Fibroblast of skin of left quadriceps (primary cell): ENCODE measurements at places on chromosomes 4 and X.

DNA sequence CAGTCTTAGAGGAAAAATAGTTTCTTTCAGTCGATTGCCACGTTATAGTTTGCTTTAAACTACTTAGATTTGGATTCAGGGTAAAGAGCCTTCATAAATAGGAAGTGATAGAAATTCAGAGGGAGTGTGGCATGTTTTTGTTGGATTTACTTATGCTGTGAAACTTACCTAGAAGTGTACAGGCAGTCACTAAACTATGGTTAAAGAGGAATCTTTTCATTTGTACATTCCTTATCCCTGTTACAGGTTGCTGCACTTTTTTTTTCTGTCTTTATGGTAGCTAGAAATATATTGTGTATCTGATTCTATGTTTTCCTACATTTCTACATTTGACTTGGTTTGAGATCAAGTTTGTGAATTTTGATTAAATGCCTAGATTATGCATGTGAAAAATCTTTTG lies 19.1 kb downstream of the WWC2 start:
- DNase-seq, result no peak

- DNase-seq, result no peak
These were observed 96.1 kb upstream of the VCX start for GRCh38 chrX:7746856-7747255.

GRCh38 chrX:42079968-42080367 lies 156.6 kb upstream of the CASK start:
- DNase-seq, result peak; percentile 3

GRCh38 chrX:19789782-19790181 lies 97.6 kb downstream of the SH3KBP1 start:
- DNase-seq, result no peak

DNA sequence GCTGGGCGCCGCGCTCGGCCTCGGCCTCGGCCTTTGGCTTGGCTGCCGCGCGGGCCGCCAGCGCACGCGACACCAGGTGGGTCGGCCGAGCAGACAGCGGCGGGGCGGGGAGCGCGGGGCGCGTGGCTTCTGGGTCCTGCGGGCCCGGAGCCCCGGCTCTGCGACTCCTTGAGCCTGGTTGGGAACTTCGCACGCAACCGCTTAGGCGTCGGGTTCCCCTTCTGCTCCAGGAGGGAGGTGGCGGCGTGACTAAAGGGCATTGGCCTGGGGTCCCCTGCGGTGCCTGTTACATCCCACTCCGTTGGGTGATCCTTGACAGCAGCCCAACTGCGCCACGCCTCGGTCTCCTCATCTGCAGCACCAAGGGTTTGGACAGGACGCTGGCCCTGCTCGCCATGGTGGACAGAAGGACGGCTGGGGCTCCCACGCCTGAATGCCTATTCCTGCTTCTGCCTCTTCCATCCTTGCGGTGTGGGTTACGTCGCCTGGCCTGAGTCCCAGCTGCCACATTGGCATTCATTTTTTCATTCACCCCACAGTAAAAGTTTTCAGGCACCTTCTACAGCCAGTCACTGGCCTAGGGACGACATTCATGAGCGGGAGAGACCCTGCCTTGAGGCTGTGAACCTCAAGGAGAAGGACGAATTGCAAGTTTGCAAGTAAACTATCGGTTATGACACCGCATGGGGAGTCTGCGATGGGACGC lies 631 bp downstream of the EVC start:
- no peak for DNase-seq

- DNase-seq, result no peak
These were observed 40.3 kb downstream of the UCHL1 start for GRCh38 chr4:41296995-41297394.

DNA sequence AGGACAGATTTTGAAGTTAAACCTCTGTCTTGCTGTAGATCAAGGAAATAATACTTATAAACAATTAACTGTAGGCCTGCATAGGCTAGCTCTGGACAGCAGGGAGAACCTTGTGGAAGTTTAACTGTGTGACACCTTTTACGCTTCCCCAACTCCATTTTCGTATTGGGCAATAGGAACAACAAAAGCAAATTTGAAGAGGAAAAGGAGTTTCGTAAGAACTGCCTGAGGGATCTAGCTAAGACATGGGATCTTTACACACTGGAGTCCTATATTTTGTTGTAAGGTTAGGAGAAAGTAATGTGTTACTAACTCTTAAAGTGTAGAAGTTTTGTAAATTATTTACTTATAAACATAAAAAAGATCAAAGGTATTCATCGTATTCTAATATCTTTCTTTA lies 324.9 kb upstream of the CASK start:
- DNase-seq, result no peak

DNA sequence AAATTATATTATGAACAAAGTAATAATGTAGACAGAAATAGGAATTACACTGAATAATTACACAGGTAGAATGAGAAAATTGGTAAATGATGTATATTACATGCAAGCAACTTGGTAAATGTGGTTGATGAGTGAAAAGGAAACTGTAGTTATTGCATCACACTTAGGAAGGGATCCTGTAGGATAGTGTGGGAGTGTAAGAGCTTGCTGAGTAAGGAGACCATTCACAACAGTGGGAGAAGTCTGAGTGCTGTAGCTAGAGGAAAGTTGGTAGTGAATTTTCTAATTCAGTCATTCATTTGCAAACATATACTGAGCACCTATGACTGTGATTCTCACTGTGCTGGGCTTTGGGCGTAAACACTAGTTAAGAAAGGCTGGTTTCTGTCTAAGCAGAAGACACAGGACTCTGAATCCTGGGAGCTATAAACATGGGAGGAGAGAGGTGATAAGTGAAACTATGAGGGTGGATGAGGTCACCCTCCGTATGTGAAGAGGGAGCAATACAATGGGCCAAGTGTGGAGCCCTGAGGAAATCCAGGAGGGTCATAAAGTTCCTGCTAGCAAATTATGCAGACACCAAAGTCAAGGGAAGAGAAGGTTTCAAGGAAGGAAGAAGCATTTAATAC lies 14.2 kb upstream of the CPE start:
- DNase-seq, result no peak

GRCh38 chr4:1695913-1696312 lies 11.8 kb upstream of the FAM53A start:
- no peak for DNase-seq

- no peak for DNase-seq
These were observed 23.9 kb downstream of the HMX1 start for GRCh38 chr4:8847764-8848163.

- DNase-seq, result no peak
These were observed 33.1 kb downstream of the KDM6A start for GRCh38 chrX:44906041-44906440.

- no peak for DNase-seq
These were observed 1.6 kb downstream of the SCD5 start for GRCh38 chr4:82797040-82797404.

DNA sequence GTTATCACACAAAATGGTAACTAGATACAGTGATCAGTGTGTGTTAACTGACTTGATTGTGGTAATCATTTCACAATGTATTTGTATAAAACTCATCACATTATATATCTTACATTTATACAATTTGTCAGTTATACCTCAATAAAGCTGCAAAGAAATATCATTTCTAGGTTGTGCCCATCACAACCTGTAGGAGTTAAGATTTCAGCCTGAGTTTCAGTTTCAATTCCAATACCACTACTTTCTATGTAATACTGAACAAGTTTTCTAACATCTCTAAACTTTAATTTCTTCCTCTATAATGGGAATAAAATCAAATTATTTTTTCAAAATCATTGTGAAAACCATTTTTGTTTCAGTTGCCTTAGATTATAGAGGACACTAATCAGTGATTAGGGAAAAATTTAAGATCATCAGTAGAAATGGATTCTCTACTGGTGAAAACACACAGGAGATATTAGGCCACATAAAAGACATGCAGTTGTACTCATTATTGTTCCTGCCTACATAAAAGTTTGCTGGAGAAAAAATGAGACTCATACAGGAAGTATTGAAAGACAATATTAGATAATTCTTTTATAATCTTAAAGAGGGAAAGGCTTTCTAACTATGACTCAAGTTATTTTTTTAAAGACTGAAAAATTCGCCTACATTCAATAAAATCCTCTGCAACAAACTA lies 18.4 kb upstream of the TBC1D1 start:
- DNase-seq, result no peak

- no peak for DNase-seq
These were observed 220.6 kb upstream of the RPL34 start for GRCh38 chr4:108399610-108400265.

GRCh38 chr4:3823496-3824341 lies 57.5 kb downstream of the ADRA2C start:
- DNase-seq, result no peak

GRCh38 chrX:138939038-138939437 lies 227.5 kb upstream of the FGF13 start:
- no peak for DNase-seq

DNA sequence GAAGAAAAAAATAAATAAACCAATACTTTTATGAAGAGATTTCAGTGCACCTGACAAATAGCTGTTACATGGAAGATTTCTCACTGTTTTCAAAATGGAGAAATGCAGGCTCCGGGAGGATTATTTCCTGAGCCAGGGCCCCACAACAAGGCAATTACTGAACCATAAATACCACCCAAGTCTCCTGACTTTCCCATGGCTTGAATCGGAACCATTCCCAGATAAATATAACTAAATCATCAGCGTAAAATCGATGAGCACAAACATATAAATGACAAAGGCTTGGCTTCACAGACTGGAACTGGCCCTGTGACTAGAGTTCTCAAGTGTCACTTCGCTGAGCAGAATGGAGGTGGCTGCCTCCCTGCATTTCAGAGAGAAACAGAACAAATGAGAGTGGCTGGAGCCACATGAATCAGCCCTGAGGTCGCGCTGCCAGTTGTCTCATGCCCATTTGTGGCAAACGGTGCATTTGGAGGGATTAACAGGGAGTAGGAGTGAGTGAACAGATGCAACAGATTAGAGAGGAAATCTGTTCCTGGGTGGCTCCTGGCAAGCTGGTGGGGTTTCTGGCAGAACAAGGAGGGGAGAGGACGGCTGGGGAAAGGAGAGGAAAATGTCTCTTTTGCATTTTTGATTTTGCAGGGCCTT lies 57.3 kb upstream of the STIM2 start:
- DNase-seq, result no peak

- DNase-seq, result no peak
These were observed 218.6 kb upstream of the ANXA3 start for GRCh38 chr4:78332976-78333375.

- peak; percentile 45 for DNase-seq
These were observed at the start of gene DCTD for GRCh38 chr4:182917182-182918043. Gene DCTD, minus strand, starts transcription at chr4:182917386. Its CDS starts 1,818 bp downstream, at chr4:182915568.

DNA sequence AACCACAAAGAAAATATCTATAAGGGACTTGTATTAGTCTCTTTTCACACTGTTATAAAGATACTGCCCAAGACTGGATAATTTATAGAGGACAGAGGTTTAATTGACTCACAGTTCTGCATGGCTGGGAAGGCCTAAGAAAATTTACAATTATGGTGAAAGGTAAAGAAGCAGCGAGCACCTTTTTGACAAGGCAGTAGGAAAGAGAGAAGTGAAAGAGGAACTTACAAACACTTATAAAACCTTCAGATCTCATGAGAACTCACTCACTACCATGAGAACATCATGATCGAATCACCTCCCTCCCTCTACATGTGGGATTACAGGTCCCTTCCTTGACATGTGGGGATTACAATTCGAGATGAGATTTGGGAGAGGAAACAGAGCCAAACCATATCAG lies 856.0 kb downstream of the TRAM1L1 start:
- no peak for DNase-seq

GRCh38 chr4:18201885-18202284 lies 180.3 kb upstream of the LCORL start:
- no peak for DNase-seq

DNA sequence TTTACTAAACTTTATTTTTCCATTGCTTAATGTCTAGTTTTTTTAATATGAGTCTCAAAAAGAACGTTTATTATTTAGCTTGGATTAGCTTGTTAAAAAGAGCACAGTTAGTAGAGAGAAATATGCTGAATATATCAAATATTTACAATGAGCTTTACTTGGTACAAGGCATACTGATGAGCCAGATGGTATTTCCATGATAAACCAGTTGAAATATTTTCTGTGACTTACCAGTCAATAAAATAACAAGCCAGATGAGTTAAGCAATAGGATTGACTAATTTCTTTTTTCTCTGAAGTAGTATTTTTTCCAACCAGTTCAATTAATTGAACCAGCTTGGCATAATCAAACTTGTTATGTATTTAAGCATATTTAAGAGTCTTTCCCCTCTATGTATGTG lies 134.1 kb downstream of the KLHL34 start:
- no peak for DNase-seq

DNA sequence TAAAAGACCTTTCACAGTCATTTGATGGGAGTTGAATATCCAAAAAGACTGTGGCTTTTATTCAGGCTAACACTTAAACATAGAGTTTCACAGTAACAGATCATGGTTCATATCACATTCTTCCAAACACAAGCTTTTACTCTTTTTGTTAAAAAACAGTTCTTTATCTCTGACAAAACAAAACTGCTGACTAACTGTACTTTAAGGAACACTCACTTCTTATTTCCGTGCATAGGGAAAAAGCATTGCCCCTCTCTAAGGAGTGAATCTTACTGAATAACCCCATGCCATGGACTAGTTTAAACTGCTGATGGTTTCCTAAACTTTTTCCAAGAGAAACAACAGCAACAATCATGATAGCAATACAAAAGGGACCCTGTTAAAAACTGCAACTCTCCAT lies 297.0 kb upstream of the INTU start:
- no peak for DNase-seq

DNA sequence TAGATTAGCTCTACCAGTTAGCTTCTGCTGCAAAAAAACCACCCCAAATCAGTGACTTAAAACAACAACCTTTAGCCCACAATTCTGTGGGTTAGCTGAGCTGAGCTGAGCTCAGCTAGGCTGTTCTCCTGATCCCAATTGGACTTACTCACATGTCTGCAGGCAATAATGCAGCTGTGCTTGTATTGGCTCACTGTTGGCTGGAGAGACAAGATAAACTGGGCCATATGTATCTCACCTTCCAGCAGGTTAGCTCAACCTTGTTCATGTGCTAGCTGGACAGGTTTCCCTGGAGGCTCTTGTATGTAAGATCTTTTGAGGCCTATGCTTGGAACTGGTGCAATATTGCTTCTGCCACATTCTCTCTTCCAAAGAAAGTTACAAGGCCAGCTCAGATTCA lies 261.5 kb upstream of the ADGRL3 start:
- DNase-seq, result no peak

- DNase-seq, result no peak
These were observed 143.9 kb downstream of the SCFD2 start for GRCh38 chr4:53221832-53222480.

DNA sequence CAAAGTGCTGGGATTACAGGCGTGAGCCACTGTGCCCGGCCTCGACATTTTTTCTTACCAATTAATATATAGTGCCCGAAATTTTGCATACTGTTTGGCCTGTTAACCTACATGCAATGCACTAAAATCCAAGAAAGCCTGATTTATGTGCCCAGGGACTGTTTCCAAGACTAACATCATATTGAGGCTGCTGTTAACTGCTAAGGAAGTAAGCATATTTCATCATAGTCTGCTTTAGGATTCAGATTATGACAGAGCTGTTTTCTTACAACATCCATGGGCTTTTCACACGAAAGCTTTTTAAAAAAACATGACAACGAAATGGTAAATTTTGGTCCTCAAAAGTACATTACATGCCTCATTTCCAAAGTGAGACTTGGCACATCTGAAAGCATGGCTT lies 84.4 kb downstream of the STOX2 start:
- peak; percentile 80 for DNase-seq
